Right ventricle myocardium inferior (tissue), 1 donor: ENCODE measurements at places on chromosomes 16 and 17.

GRCh38 chr16:70760221-70760620, 40.7 kb downstream of the VAC14 start:
- DNase-seq, result no peak

GRCh38 chr17:59002848-59003247, 103.8 kb downstream of the TRIM37 start:
- no peak for DNase-seq

DNA sequence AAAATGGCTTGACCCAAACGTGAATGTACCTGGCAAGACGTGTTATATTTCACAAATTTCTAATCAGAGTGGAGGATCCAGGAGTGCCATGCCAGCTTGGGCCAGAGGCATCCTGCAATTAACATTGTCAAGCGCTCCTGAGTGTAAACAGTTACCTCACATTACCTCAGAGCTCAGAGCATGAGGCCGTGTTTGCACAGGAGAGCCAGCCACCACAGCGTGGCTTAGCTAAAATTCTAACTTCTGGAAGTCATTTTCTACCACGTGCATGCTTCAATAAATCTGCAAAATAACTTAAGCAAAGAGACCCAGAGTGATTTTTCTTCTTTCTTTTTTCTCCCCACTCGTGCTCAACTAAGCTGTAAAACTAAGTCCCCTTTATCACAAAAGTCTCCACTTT, 769.0 kb downstream of the KCNJ2 start:
- no peak for DNase-seq

GRCh38 chr17:29866746-29867404, 63.2 kb downstream of the SSH2 start:
- DNase-seq, result no peak

GRCh38 chr17:16459855-16460550, 32.0 kb downstream of the LRRC75A start:
- no peak for DNase-seq

GRCh38 chr17:74342224-74342623, 16.2 kb downstream of the KIF19 start:
- no peak for DNase-seq

GRCh38 chr17:65163990-65164495, 26.9 kb downstream of the RGS9 start:
- DNase-seq, result no peak

- DNase-seq, result no peak
Measured at GRCh38 chr16:85062845-85063244, 35.2 kb downstream of the KIAA0513 start.

DNA sequence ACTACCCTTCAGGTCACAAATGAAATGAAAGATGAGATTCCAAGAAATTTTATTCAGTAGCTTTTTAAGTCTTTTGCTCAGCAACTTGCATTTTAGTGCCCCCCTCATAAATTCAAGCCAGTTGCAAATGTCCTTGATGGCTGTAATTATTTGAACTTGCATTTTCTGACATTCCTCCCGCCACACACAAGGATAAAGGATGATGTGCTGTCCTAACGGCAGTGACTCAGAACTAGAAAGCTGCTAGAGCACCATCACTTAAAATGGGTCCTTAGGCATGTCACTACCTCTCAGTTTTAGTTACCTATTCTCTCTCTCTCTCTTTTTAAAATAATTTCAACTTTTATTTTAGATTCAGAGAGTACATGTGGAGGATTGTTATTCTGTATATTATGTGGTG, 306.7 kb downstream of the CNTNAP4 start:
- no peak for DNase-seq

- no peak for DNase-seq
Measured at GRCh38 chr16:57434003-57434402, 13.2 kb downstream of the CIAPIN1 start.

- peak; percentile 86 for DNase-seq
Measured at GRCh38 chr17:42744283-42744805, 496 bp downstream of the EZH1 start.

GRCh38 chr17:76679239-76679638, 31.5 kb downstream of the MXRA7 start:
- DNase-seq, result no peak

DNA sequence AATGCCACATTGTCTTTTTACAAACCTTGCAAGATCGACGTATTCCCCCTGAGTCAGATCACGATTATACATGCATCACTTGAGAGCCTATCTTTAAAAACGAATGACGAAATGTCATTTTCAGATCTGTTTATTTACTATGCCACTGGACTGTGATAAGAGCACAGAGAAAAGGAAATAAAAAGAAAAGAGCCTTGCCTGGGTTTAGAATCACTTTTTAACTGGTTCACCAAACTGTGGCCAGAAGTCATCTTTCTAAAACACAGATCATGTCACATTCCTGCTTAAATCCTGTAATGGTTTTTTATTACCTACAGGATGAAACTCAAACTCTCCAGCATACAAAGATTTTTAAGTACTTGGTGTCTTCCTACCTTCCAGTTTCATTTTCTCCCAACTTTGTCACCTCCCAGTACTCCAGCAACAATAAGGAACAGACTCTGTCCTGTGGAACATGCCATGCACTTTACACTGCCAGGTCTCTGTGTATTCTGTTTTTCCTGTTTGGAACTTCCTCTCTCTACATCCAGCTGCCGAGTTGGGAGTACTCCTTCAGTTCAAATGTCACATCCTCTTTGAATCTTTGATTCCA, 91.5 kb downstream of the SNX11 start:
- no peak for DNase-seq

DNA sequence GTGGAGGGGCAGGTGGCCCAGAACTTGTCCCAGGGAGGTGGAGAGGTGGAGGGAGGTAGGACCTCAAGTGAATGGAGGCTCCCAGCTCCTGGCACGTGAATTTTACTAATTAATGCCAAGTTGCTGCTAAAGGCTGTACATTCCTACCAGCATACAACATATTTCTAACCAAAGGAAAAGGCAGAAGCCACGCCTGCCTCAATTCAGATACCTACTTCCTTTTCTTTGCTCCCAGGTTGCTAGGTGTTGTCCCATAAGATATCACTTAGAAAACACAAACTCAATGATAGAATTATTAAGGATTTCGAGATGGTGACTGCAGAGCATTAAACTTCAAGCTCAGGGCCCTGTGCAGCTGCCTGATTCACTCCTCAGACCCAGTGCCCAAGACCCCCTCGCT, 20.5 kb upstream of the SMPD3 start:
- DNase-seq, result no peak

GRCh38 chr16:47721006-47721637, 260.0 kb downstream of the PHKB start:
- DNase-seq, result no peak

DNA sequence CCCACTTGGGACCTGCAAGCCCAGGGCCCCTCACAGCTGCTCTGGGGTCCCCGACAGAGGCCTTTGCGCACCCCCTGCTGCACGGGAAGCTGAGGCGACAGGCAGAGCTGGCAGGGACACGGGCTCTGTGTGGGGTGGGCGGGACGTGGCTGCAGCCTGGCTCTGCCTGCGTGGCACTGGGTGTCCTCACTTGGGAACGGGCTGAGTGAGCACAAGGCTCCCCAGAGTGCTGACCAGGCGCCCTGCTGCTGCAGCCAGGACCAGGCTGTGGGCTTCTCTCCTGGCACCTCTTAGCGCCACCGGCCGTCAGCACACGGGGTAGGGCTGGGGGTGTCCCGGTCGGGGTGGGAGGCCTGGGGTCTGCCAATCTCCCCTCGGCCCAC, 6.6 kb downstream of the C1QTNF8 start:
- peak; percentile 81 for DNase-seq

DNA sequence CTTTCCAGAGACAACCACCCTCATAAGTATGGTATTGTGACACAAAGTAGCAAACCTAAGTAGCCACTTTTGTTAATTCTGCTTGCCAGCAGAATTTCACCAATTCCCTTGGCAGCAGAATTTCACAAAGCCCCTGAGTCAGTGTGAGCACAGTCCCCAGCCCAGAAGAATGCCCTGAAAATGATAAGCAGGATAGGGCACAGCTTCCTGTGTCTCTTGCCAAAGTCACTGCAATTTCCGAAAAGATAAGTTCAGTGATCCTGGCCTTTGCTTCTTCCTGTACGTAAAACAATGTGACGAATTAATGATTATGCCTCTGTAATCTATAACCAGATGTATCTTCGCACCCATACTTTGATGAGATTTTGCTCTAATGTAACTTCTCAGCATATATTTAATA, 16.0 kb upstream of the WIPF2 start:
- no peak for DNase-seq

DNA sequence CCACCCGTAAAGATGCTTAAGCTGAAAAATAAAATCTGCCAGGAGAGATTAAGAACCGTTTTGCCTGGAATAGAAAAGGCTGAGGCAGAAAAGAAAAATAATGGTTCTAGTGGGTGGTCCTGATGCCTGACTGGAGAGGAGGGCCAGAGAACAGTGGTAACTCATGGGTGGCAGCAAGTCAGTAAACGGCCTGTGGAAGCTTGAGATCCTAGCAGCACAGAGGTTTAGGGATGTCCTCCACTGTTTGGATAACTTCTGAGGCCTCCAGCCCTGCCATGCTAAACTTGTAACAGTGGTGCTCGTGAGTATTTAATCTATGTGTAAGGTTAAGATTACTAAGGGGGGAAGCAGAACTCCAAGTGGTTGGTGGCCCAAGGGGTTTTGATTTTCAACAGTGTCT, 21.2 kb upstream of the PHAF1 start:
- DNase-seq, result no peak

GRCh38 chr17:55814377-55814776, 63.5 kb downstream of the PCTP start:
- peak; percentile 70 for DNase-seq

- no peak for DNase-seq
Measured at GRCh38 chr16:59108374-59108773, 374.3 kb upstream of the GOT2 start.

- peak; percentile 81 for DNase-seq
Measured at GRCh38 chr17:43338886-43339516, 59.8 kb upstream of the ARL4D start.

DNA sequence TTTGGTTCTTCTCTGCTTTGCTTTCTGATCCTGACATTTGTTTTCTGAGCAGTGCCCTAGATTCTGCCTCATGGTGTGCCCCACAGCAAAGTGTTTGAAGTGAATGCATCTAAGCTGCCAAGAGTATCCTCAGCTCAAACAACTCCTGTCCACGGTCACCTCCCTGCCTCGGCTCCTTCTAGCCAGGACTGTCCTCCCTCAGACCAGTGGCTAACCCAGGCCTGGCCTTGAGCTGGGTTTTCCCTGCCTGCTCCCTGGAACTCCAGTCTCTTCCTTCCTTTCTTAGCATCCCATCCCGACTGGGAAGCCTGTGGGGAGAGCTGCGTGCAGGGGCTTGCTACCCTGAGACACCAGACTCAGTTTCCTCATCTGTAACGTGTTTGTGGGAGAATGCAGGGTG, 256.5 kb downstream of the GSG1L start:
- DNase-seq, result no peak

- DNase-seq, result peak; percentile 95
Measured at GRCh38 chr16:30534368-30535105, at the start of gene ZNF747. ZNF747 (minus strand) TSS chr16:30534858; CDS start chr16:30534679, 179 bp downstream.

DNA sequence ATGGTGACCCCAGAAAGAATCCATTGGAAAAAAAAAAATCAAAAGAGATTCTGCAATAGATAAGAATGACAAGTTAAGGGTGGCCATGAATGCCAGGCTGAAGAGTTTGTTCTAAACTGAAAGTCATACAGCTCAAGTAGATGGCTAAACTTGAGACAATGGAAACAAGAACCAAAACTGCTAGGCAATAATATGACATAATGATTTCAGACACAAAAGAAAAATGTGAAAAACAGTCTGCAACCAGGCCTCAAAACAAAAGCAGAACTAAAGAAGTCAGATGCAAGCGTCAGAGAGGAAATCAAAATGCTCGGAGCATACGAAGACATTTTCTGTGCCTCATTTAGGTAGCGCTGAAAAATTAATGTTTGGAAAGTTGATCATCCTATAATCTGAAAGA, 54.4 kb upstream of the YPEL2 start:
- no peak for DNase-seq

- DNase-seq, result no peak
Measured at GRCh38 chr16:11047939-11048800, 103.8 kb downstream of the CLEC16A start.

GRCh38 chr17:73949903-73950592, 253.4 kb upstream of the RPL38 start:
- no peak for DNase-seq

DNA sequence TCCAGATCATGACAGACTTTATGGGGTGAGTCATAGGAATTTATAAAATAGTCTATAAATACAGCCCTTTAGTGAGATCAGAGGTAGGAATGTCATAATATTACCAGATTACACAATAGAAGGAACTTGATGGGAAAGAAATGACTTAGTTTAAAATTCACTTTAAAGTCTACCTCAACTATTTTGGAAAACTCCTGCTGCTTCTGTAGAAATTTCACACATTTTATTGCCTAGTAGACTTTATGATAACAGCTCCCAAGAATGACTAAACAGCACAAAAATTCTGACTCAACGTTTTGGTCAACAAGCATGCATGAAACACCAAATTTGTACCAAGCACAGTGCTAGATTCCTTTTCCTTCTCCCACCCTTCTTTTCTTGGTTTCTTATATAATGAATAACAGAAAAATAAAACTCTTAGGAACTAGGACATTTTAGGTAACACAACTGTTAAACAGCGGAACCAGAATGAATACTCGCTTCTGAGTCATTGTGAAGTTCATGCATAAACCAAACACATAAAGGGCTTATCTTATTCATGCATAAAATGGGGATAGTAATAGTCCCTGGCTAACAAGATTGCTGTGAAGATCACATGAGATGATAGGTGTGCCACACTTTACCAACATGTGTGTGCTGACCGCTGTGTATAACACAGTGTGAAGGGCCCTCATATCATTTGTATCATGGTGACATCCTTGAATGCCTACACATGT, 243.9 kb downstream of the CDH8 start:
- DNase-seq, result no peak

DNA sequence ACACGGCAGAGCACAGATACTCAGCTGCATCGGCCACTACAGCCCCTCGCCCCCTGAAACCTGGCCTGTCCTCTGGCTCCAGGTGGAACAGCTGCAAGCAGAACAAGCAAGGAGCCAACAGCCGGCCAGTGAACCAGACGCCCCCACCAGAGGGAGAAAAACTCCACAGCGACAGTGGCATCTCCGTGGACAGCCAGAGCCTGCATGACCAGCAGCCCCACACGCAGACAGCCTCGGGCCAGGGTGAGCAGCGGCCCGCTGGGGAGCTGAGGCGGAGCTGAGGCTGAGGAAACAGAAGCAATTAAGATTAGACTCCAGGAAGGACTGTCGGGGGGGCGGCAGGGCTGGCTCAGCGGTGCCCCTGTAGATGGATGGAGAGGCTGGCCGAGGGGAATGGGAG, 16.7 kb downstream of the NGFR start:
- no peak for DNase-seq

DNA sequence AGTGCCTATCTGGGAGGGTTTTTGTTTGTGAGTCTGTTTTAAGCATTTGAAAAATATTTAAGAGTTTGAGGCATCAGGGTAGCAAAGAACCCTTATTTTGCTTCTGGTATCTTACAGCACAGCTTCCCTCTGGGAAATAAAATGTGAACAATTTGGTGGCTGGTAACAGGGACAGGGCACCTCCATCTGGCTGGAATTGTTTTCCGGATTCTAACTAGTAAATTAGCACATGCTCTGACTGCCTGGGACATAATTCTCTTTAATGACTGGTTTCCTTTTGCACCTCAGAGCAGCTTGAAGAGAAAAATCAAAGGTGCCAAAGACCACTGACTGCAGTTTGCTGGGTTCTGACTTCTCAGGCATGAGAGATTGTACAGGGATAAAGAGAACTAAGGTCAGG, 469.1 kb downstream of the GRIN2A start:
- no peak for DNase-seq
